ENCODE measurements at places on chromosomes 7 and 10. TPM values are rescaled to one million over a fixed set of nuclear protein-coding genes. Genes with fewer than 3 reads are reported as not detected.

DNA sequence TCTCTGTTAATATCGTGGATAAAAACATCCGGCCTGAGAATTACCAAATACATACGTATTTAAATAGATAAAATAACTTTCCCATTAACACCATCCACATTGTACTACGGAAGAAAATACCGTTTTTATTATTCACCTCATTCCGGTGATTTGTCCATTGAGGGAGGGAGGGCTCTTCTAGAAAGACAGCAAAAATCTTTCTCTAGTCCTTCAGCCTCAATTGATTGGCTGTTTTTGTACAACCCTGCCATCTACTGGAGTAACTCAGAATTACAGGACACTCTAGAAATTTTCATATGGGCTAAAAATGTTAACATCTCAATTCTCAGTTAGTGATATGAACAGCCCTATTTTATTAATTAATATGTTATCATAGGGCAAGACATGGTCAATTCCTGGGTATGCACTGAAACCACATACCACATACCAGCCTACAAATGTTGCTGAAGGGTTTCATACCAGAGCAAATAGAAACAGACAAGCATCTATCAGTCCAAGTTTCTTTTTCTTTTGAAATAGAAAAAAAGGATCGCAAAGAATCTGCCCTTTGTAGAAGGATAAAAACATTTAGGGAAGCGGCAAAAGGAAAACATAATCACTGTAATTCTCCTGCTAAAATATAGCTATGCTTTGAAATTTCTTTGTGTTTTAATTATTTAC, 55.8 kb upstream of the CDCA7L start:
- H3K27me3 ChIP-seq = no peaks in the 10 kb centered on the region
- peaks cover 16% of the 10 kb centered on the region for H3K4me1 ChIP-seq
- H3K27ac ChIP-seq = peak overlapping the region; percentile 68
- peak; percentile 61 for DNase-seq
- H3K36me3 ChIP-seq = no peaks in the 10 kb centered on the region

- H3K4me3 ChIP-seq = no peak overlapping the region
- H3K27me3 ChIP-seq = no peaks in the 10 kb centered on the region
- H3K27ac ChIP-seq = no peak overlapping the region
Measured at GRCh38 chr7:156823435-156823834, 69.5 kb downstream of the LMBR1 start.

DNA sequence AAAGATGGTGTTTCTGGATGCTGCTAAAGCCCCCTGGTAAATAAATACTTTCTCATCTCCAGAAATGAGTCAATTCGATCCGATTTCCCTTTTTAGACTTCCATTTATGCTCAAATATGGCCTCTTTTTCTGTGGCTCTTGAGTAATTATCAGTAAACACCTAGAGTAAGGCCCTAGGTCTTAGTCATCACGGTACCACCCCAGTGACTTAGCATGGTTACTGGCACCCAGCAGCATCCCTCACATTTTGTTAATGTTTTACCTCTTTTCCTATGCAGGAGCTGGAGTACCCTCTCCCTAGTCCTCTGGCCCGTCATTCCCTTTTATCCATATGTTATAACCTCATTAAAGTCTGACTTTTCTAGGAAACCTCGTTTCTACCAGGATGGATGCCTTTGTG, 19.5 kb downstream of the CHN2 start:
- peaks cover 5% of the 10 kb centered on the region for H3K4me1 ChIP-seq
- H3K27ac ChIP-seq = no peak overlapping the region
- H3K4me3 ChIP-seq = no peak overlapping the region
- no peaks in the 10 kb centered on the region for H3K36me3 ChIP-seq
- no peaks in the 10 kb centered on the region for H3K27me3 ChIP-seq
- DNase-seq = no peak

GRCh38 chr10:30092151-30092790, 32.9 kb upstream of the JCAD start:
- DNase-seq = no peak
- no peaks in the 10 kb centered on the region for H3K4me1 ChIP-seq
- H3K36me3 ChIP-seq = no peaks in the 10 kb centered on the region
- H3K4me3 ChIP-seq = no peak overlapping the region
- no peak overlapping the region for H3K27ac ChIP-seq

- no peaks in the 10 kb centered on the region for H3K36me3 ChIP-seq
- no peak overlapping the region for H3K4me3 ChIP-seq
- no peak overlapping the region for H3K27ac ChIP-seq
- no peak for DNase-seq
Measured at GRCh38 chr7:101185258-101185839, 5.3 kb upstream of the NAT16 start.

GRCh38 chr10:35613597-35614226, 8.6 kb downstream of the GJD4 start:
- H3K4me3 ChIP-seq = no peak overlapping the region
- DNase-seq = no peak
- H3K4me1 ChIP-seq = no peaks in the 10 kb centered on the region
- H3K36me3 ChIP-seq = no peaks in the 10 kb centered on the region
- peaks cover 13% of the 10 kb centered on the region for H3K27me3 ChIP-seq
- H3K27ac ChIP-seq = no peak overlapping the region

- no peak for DNase-seq
- H3K4me3 ChIP-seq = no peak overlapping the region
- H3K27ac ChIP-seq = no peak overlapping the region
- peaks cover 10% of the 10 kb centered on the region for H3K27me3 ChIP-seq
- H3K36me3 ChIP-seq = no peaks in the 10 kb centered on the region
Measured at GRCh38 chr10:49599546-49599945, 10.6 kb upstream of the SLC18A3 start.

DNA sequence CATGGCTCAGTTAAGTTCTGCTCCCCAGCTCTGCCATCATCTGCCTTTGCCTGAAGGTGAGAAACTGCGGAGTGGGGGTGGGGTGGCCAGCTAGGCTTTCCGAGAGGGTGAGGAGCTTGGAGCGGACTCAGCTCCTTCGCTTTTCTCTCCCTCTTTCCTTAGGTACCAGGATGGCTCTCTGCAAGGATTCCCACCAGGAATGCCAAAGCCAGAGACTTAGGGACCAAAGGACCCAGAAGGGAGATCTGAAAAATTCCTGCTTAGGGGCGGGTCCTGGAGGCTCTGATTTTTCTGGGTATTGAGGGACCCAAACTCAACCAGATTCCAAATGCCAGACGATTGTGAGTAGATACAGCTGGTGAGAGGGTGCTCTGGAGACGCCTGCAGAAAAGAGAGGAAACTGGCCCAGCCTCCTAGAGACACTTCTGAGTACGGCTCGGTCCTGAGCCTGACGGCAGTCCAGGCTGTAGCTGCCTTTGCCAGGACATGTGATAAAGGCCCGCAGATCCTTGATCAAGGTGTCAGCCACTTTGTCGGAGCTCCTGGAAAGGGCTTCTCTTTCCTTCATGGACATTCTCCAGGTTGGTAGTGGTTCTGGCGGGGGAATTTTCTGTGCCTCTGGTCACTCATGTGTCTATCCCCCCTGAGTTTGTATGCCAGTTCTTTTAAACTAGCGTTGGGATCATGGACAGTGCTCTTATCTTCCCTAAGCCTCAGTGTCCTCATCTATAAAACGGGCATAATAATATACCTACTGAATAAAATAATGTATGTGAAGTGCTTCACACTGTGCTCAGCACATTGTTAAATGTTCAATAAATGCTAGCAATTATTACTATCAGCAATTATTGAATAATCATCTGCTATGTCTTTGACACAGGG, 42.5 kb upstream of the BTRC start:
- no peak overlapping the region for H3K4me3 ChIP-seq
- H3K36me3 ChIP-seq = no peaks in the 10 kb centered on the region
- no peak overlapping the region for H3K27ac ChIP-seq
- peaks cover 15% of the 10 kb centered on the region for H3K27me3 ChIP-seq
- peaks cover 23% of the 10 kb centered on the region for H3K4me1 ChIP-seq
- no peak for DNase-seq

DNA sequence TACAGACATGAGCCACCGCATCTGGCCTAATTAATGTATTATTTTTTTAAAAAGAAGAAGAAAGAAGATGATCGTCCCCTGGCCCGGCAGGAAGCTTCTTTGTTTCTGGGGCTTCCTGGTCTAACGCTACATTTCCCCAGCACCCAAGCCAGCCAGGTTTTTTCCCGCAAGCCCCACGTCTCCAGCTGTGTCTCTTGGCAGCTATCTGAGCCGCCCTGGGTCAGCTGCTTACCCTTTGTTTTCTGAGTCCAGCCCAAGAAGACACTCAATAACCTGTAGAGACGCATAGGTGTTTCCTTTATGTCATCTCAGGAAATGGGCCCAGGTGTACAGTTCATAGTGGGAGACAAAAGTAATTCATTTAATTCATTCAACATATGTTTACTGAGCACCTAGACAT, 110.2 kb downstream of the MTPAP start:
- H3K27me3 ChIP-seq = no peaks in the 10 kb centered on the region
- no peaks in the 10 kb centered on the region for H3K36me3 ChIP-seq
- DNase-seq = no peak
- no peak overlapping the region for H3K27ac ChIP-seq
- H3K4me3 ChIP-seq = no peak overlapping the region
- H3K4me1 ChIP-seq = no peaks in the 10 kb centered on the region

- H3K36me3 ChIP-seq = no peaks in the 10 kb centered on the region
- H3K4me1 ChIP-seq = no peaks in the 10 kb centered on the region
- no peak overlapping the region for H3K27ac ChIP-seq
- H3K4me3 ChIP-seq = no peak overlapping the region
- peaks cover 11% of the 10 kb centered on the region for H3K27me3 ChIP-seq
Measured at GRCh38 chr10:120381931-120382330, 75.1 kb upstream of the PLPP4 start.

- H3K27me3 ChIP-seq = no peaks in the 10 kb centered on the region
- H3K4me3 ChIP-seq = no peak overlapping the region
- no peak for DNase-seq
- H3K36me3 ChIP-seq = no peaks in the 10 kb centered on the region
Measured at GRCh38 chr7:24692592-24692991, 64.7 kb downstream of the GSDME start.

GRCh38 chr7:8125680-8126444, 136.1 kb downstream of the ICA1 start:
- no peak for DNase-seq
- H3K4me1 ChIP-seq = no peaks in the 10 kb centered on the region
- H3K27me3 ChIP-seq = peaks cover 3% of the 10 kb centered on the region
- no peak overlapping the region for H3K27ac ChIP-seq

DNA sequence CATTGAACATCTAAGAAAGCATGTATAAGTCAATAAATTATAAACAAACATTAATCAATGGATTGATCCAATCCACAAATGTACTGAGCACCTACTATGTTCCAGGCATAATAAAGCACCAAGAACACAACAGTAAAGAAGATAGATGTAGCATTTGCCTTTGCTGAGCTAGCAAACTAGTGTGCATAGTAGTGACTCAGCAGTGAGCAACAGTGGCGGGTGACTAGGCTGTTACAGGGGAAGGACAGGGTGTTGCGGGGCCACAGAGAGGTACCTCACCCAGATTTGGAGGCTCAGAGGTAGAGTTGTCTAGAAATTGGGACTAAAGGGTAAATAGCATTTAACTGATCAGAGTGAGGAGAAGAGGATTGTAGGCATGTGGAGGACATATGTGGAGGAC, 83.6 kb downstream of the NXPH1 start:
- no peak overlapping the region for H3K4me3 ChIP-seq
- no peaks in the 10 kb centered on the region for H3K36me3 ChIP-seq
- no peaks in the 10 kb centered on the region for H3K4me1 ChIP-seq
- H3K27me3 ChIP-seq = no peaks in the 10 kb centered on the region

GRCh38 chr7:78760620-78761355, 692.7 kb downstream of the MAGI2 start:
- H3K36me3 ChIP-seq = no peaks in the 10 kb centered on the region
- no peak for DNase-seq

DNA sequence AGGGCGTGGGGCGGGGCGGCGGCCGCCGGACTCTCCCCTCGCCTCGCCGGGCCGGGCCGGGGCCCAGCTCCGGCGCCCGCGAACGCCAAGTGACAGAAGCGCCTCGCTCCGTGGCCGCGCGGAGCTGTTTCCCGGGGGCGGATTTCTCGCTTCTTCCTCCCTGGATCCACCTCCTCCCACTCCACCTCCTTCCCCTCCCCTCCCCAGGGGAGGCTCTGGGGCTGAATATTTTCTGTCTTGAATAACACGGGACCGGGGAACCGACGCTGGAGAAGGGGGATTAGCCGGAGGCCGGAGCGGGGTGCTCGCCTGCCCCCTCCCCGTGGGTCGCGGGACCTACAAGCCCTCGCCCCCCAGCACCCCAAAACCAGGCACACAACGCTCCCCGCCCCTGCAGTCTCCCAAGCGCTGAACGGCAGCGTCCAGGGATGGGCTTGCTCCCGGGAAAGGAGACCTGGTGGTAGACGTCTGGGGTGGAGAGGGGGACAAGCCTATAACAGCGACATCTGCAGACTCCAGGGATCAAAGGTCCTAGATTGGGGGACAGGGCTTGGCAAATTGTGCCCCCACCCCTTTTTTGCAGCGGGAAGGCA, at the start of gene ARHGAP21:
Gene ARHGAP21 (minus strand): TSS at position 100 of the 593 bp plus-strand sequence. CDS start 1,988 bp downstream, outside the sequence.
- peak within 1 kb of the TSS; percentile 79 for H3K27ac ChIP-seq
- peaks cover 28% of the 10 kb centered on the region for H3K4me1 ChIP-seq

DNA sequence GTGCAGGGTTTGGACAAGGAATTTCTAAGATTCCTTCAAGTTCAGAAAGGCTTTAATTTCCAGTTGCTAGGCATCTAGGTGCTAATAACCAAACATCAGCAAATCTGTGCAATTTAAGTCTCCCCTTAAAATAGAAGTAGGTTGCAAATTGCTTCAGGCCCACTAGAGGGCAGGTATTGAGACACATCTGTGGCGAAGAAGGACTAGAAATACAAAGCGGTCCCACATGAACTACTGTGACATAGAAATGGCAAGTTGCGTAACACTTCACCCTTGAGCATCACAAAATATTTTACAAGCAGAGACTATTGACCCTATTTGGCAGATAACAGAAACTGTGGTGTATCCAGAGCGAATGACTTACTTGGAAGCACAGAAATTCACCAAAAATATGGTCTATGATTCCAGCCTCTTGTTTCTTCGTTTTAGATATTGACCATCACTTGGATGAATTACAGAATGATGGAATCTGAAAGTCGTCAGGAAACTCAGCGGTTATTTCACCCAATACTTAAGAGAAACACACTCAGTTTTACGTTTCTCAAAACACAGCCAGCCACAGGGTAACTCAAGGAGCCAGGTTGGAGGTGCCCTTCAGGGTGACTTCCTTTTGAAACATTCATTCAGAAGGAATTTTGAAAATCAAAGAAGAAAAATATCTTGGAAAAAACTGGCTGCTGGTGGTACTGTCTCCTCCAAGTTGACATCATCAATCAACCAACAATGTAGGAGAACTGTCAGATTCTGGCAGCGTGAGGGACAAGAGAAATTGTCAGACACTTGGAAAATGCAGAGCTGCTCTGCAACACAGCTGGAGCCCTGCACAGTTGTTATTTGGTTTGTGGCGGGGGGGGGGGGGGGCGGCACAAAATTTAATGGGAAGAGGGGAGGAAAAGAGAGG, 256.3 kb upstream of the MINDY3 start:
- H3K4me3 ChIP-seq = no peak overlapping the region
- no peaks in the 10 kb centered on the region for H3K27me3 ChIP-seq
- no peaks in the 10 kb centered on the region for H3K36me3 ChIP-seq
- no peaks in the 10 kb centered on the region for H3K4me1 ChIP-seq
- no peak for DNase-seq
- no peak overlapping the region for H3K27ac ChIP-seq

The ZNF107 gene
- polyA plus RNA-seq = 2.9 TPM

The KCP gene
- polyA plus RNA-seq = not detected

The NRP1 gene
- polyA plus RNA-seq = 55.4 TPM

All from keratinocyte (primary cell).